Cardiac fibroblast (primary cell): ENCODE measurements at places on chromosomes 12 and 14.
A peak's percentile ranks its signal among the peaks of the same experiment; 100 is the strongest.

DNA sequence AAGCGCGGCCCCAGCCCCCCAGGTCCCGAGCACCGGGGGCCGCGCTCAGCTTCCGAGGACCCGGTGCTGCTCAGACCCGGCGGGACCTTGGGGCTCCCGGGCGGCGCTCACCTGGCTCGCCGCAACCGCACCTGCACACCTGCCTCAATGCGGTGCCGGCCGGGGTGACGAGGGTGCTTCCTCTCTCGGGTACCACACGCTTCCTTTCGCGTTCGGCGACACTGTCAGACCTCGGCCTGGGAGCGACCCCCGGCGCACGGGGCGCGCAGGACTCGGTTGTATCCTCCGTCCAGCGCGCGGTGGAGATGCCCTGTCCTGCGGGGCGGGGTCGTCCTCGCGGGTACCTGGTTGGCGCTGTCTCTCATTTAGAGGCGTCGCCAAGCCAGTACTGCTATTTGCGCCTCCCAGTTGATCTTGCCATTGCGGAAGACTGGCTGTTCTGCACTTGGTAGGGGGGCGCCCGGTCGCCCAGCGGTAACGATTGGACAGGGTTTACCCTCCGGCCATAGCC is 718 bp downstream of the PACS2 start:
- DNase-seq: peak; percentile 42

- DNase-seq: no peak
Measured at GRCh38 chr12:112309797-112310196, 72.4 kb downstream of the HECTD4 start.

GRCh38 chr12:129381715-129382114 is 522.1 kb downstream of the TMEM132D start:
- DNase-seq: no peak

DNA sequence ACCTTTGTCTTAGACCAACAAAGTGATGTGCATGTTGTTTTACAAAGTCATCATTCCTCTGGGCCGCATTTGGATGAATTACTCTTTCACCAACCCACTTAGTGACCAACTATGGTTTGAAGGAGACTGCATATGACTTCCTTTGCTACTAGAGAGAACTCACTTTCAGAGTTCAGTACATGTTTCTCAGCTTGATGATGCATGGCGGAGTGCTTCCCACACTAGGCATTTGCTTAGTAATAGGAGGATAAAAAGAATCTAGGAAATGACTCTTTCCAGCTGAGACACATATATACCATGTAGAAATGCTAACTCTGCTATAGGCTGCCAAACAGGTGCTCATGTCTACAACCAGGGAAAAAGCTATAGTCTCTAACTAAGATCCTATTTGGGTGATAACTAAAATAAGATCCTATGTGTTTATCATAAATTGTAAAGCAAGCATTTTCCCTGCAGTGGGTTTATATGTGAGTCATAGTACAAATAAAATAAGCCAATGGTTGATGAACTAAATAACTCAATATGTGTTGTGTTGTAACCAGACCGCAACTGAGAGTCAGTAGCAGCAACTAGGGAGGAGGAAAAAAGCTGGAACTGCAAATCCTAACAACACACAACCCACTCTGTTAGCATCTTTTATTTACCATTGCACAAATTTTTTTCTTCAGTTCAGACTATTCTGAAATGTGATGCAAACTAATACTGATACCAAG is 87.2 kb downstream of the TSPAN8 start:
- DNase-seq: no peak

- peak; percentile 57 for DNase-seq
Measured at GRCh38 chr12:65876898-65877721, 52.8 kb downstream of the HMGA2 start.

- DNase-seq: no peak
Measured at GRCh38 chr14:31486764-31487163, 1.1 kb downstream of the GPR33 start.

DNA sequence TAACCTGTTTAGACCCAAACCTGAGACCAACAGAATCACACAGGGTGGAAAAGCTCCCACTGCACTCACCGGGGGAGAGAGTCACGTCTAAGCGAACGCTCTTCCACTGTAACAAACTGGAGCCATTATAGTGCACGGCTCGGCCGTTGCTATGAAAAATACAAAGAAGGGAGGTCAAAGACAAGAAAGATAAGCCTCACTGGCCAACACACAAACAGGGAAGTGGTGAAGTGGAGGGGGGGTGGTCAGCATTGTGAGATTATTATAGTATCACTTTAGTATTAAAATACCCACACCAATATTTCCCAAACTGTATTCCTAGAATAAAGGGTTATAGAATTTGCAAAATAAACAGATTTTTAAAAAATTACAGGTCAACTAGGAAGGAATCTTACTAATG is 90.9 kb downstream of the TRAFD1 start:
- no peak for DNase-seq

GRCh38 chr14:94129758-94130414 is 482 bp upstream of the IFI27L2 start:
- peak; percentile 70 for DNase-seq

DNA sequence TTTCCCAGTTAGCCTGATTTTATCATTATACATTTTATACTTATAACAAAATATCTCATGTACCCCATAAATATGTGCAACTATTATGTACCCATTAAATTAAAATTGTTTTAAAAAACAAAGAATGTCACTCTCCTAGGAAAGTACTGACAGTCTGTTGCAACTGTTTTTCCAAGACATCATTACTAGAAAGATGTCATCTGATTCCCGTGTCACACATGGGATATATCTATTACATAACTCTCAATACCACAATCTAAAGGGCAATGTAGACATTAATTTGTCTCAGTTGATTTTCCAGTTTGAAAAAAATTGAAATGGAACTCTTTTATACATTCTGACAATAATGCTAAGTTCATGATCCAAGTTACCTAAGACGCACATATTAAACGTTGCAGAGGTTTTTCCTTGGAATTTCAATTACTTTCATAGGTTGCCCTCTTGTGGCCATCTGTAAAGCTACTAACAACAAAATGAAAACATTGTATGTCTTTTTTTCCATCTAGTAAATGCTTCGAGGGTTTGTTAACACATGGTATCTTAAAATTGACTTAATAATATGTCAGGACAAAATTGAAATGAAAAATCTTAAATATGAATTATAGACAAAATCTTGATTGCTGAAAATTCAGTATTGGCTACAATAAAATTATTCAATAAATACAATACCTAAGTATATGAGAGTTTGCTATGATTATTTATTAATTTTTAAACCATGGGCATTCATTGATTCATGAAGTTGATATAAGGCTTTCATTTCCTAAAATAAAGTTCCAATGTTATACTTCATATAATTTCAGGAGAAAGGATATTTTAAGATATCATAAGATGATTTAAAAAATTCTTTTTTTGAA is 131.6 kb downstream of the PPFIA2 start:
- DNase-seq: peak; percentile 72

DNA sequence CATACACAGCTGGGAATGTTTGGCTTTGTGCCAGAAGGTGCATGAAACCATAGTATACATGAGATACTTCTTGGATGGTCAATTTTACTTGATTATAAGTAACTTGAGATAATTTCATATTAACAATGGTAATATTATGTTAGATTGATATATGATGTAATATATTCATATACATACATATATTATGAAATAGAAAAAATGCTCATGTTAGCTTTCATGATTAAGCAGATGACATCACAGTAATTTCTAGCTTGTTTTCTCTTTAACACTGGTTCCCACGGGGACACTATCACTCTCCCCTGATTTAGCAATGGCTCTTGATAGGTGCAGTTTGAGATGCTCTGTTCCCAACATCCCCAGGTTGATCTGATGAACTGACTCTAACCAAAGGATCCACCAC is 35.4 kb upstream of the NTF3 start:
- DNase-seq: no peak

- DNase-seq: no peak
Measured at GRCh38 chr14:73777420-73777819, 63.2 kb upstream of the PNMA1 start.

- no peak for DNase-seq
Measured at GRCh38 chr14:23129759-23130316, 10.8 kb upstream of the CEBPE start.

DNA sequence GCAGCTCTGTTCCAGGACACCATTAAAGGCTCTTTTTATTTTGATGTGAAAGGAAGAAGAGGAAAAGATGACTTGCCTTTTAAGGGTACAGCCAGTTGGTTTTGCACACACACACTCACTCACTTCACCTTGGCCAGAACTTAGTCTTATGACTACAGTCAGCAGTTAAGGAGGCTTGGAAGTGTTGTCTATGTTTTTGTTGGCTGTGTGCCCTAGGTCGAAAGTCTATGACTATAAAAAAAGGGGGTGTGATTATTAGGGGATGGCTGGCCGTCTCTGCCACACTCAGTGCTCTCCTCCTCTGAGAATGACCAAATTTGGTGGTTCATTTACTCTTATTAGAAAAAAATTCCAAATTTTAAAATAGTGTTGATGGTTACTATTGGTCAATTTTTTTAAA is 139.5 kb upstream of the OTX2 start:
- DNase-seq: peak; percentile 1

DNA sequence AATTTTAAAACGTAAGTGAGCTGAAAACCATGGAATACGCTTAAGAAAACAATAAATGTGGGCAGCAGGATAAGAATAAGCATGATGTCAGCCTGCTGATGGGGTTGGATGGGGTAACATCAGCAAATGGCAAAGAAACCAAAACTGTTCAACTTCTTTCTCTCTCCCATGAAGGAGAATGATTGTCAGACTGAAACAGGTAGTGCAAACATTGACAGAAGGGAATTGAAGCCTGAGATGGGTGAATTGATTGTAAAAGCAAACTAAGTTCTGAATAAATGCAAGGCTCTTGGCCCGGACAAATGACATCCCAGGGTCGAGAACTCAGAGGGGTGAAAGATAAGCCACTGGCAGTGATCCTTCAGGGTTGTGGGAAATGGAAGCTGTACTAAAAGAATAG is 182.6 kb downstream of the ETV6 start:
- no peak for DNase-seq

- DNase-seq: peak; percentile 36
Measured at GRCh38 chr12:83763425-83763824, 1076.7 kb downstream of the TMTC2 start.

GRCh38 chr12:104682790-104683279 is 226.1 kb downstream of the CHST11 start:
- DNase-seq: no peak

GRCh38 chr12:87406926-87407325 is 622.3 kb downstream of the C12orf50 start:
- DNase-seq: peak; percentile 27

GRCh38 chr14:81625343-81625742 is 91.7 kb upstream of the SEL1L start:
- peak; percentile 4 for DNase-seq

GRCh38 chr14:96215452-96216244 is 11.0 kb downstream of the BDKRB2 start:
- DNase-seq: no peak

DNA sequence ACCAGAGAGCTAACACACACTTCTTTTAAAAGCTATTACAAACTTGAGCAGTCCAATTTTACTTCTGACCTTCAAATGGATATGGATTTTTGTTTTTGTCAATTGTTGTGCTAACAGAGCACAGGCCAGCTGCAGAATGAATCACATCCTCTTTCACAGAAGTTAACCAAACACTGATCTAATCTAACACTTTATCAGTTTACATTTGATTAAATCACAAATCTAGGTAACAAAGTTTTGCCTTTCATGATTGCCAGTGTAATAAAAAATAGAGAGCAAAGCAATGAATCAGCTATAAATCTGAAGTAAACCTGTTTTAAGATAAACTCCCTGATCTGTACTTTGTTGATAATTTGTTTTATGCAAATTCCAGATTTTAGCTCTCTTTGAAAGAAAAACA is 273.1 kb upstream of the RGS6 start:
- DNase-seq: no peak

GRCh38 chr12:38154096-38155019 is 162.2 kb upstream of the ALG10B start:
- DNase-seq: no peak

- DNase-seq: no peak
Measured at GRCh38 chr12:41699658-41700057, 445.0 kb downstream of the GXYLT1 start.

- DNase-seq: no peak
Measured at GRCh38 chr12:10186299-10186698, 7.5 kb downstream of the TMEM52B start.

DNA sequence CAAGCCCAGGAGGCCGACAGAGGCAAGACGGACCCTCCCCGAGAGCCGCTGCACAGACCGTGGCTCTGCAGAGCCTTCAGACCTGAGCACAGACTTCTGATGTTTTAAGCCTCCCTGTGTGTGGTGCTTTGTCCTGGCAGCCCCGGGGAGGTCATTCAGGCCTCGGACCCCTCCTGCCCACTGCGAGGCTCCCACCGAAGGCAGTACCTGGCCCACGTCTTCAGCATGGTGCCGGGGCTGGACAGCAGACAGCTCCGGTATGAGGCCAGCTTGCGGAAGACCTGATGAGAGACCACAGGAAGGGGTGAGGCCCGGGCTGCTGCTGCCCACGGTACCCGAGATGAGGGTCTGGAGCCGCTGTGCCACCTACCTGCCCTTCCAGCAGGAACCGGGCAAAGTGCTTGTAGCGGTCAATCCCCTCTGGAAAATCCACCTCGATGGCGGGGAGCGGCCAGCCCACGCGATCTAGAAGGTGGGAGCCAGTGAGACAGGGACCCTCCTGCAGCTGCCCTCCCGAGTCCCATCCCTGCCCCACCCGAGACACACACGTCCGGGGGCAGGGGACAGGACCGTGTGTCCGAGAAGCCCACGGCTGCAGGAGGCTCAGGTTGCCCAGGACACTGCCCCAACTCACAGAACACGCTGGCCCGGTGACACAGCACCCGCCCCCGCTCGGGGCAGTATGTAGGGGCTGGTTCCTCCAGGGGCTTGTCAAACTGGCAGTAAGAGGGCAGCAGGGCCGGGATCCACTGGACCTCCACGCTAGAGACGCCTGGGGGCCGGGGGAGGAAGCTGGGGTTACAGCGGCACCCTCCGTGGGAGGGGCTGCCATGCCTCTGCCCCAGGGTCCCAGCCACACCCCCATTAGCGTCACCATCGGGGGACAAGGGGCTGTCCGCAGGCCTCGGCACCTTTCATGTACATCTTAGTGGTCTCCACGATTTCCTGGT is 35.6 kb upstream of the UBC start:
- no peak for DNase-seq

GRCh38 chr14:38549564-38549963 is 293.7 kb upstream of the CLEC14A start:
- no peak for DNase-seq

- no peak for DNase-seq
Measured at GRCh38 chr12:92553389-92553788, 149.4 kb upstream of the PLEKHG7 start.
